ENCODE measurements at places on chromosomes 16 and 17.

DNA sequence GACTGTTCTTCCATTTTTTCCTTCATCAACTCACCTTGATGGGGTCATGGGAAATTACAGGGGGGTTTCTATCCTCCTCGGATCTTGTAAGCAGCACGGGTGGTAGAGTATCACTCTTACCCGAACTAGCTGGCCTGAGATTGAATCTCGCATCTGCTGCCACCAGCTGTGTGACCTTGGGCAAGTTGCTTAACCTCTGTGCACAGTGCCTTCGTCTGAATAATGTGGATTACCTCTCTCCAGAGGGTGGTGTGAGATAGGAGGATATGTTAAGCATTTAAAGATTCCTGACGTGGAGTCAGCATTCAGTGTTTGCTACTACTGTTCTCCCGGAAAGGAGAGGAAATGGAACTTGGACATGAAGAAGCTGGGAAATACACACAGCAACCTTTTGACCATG is 24.4 kb downstream of the LASP1 start:
- DNase-seq: no peak

DNA sequence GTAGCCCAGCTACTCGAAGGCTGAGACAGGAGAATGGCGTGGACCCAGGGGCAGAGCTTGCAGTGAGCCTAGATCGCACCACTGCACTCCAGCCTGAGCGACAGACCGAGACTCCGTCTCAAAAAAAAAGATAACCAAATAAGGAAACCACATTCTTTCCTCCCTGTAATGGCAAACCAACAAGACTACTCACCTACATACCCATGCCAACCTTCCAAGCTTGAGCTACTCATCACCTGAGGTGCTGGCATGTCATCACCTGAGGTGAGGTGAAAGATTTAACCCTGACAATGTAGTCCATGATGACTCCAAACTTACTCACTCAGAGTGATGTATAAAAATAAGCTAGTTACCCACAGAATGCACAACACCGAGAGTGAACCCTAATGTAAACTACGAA is 85.2 kb downstream of the SMG6 start:
- DNase-seq: no peak

GRCh38 chr16:84920333-84920732 is 91.0 kb downstream of the ZDHHC7 start:
- DNase-seq: no peak

- no peak for DNase-seq
Observed at GRCh38 chr16:272633-273546, 2.9 kb downstream of the RGS11 start.

DNA sequence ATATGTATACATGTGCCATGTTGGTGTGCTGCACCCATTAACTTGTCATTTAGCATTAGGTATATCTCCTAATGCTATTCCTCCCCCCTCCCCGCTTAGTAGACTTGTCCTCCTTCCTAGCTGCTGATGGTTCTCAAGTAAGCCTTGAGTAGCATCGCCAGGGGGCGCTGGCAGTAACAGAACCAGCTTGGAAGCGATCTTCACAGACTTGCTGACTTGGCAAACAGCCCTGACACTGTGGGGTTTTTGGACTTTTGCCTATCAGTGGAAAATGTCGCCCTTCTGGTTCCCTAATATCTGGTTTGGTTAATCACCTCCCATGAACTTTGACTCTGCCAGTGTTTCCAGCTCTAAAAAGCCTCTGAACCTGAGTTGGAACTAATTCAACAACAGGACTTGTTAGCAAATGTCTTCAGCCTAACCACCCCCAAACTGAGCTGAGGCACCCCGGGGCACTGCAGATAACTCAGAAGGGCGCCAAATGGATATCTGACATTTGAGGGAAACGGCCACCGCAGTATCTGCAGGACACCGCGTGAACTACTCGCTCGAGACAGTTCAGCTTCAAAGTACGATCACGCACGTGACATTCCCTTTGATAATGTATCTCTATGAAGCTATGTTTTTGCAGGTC is 15.4 kb upstream of the SPATA32 start:
- peak; percentile 76 for DNase-seq

- DNase-seq: peak; percentile 46
Observed at GRCh38 chr17:45261577-45262515, at the start of gene SPATA32. TSS of gene SPATA32 (minus strand) at chr17:45262094. CDS start at chr17:45262016, 78 bp downstream.

GRCh38 chr17:56640116-56640515 is 46.6 kb downstream of the NOG start:
- no peak for DNase-seq

GRCh38 chr16:50261160-50261706 is 5.1 kb upstream of the ADCY7 start:
- no peak for DNase-seq

- no peak for DNase-seq
Observed at GRCh38 chr17:29103341-29103740, 60.4 kb downstream of the PIPOX start.

GRCh38 chr16:52914428-52914827 is 138.3 kb downstream of the CHD9NB start:
- DNase-seq: no peak

GRCh38 chr17:47188271-47188875 is 722 bp downstream of the CDC27 start:
- no peak for DNase-seq

GRCh38 chr17:31572341-31572740 is 180.9 kb downstream of the RAB11FIP4 start:
- DNase-seq: no peak

GRCh38 chr16:729768-730665 is 3.1 kb downstream of the HAGHL start:
- DNase-seq: no peak

DNA sequence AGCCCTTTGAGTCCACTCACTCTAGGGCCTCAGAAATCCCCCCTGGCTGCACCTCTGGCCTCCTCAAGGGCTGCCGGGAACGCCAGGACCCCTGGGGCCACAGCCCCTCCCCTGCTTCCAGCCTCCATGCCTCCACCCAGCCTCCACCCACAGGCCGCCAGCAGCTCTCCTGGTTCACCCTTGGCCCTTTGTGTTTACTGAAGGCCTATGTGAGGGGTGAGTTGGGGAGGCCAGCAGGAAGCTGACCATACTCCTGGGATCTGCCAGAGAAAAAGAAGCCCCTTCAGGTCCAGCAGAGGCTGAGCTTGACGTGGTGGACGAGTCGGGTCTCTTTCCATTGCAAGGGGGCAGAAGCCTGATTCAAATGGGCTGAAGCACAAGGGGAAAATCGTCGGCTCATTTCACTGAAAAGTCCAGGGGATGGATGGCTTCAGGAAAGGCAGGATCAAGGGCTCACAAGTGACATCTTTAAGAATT is 18.3 kb upstream of the ATP2A3 start:
- no peak for DNase-seq

DNA sequence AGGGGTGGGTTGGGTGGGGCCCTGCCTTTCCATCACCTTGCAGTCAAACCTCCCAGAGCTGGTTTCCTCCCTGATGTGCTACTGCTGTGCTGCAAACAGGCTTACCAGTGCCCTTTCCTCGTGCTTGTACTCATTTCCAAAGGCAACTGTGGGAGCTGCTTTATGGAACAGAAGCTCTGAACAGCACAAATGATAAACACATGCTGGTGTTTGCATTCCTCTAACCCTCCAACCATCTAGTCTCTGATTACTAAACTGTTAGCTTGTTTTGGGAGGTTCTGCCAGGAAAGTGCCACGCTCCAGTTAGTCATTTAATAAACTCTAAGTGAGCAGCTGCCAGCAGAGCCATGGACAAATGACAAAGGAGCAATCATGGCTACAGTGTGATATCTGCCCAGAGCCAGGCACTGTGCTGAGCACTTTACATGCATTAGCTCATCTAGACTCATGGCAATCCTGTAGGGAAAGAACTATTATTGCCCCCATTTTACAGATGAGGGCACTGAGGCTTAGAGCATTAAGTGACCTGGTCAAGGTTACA is 110.4 kb downstream of the VAT1L start:
- no peak for DNase-seq

GRCh38 chr17:82351713-82352488 is 7.1 kb upstream of the TEX19 start:
- DNase-seq: peak; percentile 67

GRCh38 chr16:35746963-35747657 is 2287.7 kb downstream of the TP53TG3F start:
- no peak for DNase-seq

DNA sequence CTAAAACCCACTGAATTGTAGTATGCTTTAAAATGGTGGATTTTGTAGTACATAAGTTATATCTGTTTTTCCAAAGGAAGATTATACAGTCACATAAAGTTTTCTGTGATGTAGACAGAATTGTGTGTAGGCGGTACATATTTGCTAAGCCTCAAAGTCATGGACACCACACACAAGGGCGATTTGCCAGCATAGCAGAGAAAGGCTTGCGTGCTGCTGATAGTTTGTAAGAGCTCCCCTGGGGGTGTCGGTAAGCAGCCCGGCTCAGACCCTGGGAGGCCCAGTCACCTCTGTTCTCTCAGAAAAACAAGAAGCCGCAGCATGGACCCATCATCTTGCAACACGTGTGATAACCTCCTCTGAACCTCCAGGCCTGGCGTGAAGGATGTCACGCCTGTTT is 38.3 kb upstream of the AKTIP start:
- DNase-seq: no peak

- DNase-seq: no peak
Observed at GRCh38 chr17:67575325-67575724, 142.4 kb upstream of the NOL11 start.

GRCh38 chr17:76930107-76930506 is 61.9 kb downstream of the MGAT5B start:
- no peak for DNase-seq

DNA sequence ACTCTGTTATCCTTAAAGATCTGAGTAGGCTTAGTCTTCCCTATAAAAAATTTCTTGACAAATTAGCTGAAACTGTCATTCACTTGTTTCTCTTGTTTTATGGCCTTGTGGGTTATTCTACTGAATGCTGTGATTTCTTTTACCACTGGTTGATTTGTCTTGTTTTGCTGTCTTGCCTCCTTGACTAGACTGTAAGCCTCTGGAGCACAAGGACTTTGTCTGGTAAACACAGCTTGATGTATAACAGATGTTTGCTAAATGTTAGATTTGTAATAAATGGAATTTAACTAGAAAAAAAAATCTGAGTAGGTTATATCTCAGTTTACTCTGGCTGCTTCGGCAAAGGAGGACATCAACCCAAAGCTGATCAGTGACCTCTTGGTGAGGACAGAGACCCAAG is 21.6 kb downstream of the VAC14 start:
- DNase-seq: no peak

Data from activated B cell treated with CpG ODN at 0.5 μM for 24 hours (primary cell).